HuH-7 (cell line): ENCODE measurements at places on chromosomes 11 and 22.
A peak's percentile ranks its signal among the peaks of the same experiment; 100 is the strongest.

DNA sequence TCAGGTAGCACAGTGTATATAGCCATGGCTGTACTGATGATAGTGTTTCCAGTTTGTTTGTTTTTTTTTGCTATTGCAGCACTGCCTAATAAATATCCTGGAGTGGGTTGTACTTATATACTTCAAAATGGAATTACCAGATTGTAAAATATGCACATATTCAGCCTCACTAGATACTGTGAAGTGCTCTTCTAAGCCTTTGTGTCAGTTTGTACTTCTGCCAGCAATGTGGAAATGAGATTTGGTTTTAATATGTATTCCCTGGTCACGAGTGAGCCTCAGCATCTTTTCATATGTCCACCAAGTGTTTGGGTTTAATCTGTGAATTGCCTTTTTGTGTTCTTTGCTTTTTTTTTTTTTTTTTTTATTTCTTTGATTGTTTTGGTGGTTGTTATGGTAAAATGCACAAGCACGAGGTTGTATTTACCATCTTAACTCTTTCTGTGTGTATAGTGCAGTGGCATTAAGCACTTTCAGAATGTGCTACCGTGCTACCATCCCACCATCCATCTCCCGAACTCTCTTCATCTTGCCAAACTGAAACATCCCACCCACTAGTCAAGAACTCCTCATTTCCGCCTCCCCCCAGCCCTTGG is 34.9 kb downstream of the ST3GAL4 start:
- no peak for DNase-seq

DNA sequence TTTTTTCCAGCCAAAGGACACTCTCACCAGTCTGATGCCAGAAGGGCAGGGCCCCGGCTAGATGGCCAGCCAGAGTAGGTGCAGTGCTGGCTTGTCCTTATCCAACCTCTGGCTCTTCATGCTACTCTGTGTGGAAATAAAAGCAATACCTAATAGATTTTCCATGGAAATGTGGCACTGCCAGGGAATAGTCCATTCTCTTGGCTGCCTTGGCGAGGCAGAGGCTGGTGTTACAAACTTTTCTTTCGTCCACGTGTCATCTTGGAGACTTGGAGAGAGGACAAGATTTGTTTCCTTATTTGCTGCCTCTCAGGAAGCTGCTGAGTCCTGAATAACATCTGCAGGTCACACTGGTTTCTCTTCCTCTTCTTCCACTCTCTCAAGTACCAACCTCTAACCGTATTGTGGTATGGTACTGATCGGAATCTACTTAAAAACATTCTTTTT is 17.2 kb upstream of the C1QTNF4 start:
- DNase-seq = no peak

DNA sequence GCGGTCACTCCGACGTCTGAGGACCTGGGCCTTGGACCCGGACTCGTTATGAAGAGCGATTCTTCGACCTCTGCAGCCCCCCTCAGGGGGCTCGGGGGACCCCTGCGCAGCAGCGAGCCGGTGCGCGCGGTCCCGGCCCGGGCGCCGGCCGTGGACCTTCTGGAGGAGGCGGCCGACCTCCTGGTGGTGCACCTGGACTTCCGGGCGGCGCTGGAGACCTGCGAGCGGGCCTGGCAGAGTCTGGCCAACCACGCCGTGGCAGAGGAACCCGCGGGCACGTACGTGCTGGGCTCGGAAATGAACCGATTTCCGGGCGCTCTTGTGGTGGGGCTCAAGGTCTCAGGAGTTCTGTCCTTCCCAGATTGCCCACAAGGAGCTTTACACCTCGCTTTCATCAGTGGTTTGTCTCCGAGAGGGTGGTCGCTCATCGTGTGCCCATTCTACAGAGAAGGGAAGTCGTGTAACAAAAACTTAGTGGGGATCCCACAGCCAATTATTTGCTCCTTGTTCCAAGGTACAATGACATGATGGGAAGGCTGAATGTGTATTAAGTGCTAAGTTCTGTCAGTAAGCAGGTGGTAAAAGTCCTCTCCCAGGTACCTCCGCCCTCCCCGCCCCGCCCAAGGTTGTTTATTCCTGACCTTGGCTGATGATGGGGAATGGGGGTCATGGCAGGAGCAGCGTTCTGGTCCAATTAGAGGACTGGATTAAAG is 695 bp downstream of the PEX26 start:
- DNase-seq = peak; percentile 35

DNA sequence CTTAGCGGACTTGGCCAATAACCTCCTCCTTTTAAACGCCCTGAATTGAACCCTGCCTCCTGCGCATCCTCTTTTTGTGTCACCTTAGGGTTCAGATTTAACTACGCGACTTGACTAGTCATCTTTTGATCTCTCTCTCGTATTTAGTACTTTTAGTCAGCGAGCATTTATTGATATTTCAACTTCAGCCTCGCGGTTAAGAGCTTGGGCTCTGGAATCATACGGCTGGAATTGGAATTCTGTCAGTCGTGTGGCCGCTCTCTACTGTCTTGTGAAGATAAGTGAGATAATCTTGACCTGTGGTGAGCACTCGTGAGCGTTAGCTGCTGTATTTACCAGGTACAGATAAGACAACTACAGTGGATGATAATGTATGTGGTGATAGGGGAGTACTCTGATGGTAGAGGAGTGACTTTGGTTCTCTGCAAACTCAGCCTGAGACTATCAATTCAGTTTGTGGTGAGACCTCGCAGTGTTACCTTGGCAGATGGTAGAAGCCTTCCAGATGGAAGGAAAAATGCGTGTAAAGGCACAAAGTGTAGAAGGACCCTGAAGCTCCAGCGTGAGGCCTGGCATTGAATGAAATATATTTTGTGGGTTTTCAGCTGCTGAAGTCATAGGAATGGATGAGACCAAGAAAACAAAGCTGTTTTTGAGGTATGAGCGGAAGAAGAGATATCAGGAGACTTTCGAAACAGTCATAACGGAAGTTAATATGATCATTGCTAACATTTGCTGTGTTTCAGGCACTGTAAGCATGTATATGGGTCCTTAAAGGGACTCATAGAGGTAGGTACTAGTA is 682 bp downstream of the ATM start:
- DNase-seq = no peak

GRCh38 chr11:62431171-62431901 is 12.5 kb downstream of the SCGB1A1 start:
- DNase-seq = no peak

DNA sequence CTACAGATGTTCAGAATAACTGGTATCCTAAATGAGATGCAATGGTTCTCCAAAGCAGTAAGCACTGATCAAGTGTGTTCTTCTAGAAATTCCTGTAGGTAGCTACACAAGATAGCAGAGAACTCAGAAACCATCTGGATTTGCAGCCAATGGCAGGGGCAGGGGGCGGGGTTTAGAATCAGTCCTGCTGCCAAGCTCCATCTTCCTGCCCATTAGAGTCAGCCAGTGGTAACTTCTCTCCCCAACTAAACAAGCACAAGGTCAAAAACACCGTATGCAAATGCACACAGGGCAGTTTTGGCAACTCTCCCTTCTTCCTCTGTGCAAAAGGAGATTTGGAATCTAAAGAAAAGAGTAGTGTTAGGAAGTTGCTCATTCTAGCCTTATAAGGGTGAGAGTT is 237.5 kb upstream of the CCDC90B start:
- no peak for DNase-seq

- DNase-seq = no peak
Observed at GRCh38 chr11:36569095-36569494, 1.3 kb downstream of the RAG1 start.

DNA sequence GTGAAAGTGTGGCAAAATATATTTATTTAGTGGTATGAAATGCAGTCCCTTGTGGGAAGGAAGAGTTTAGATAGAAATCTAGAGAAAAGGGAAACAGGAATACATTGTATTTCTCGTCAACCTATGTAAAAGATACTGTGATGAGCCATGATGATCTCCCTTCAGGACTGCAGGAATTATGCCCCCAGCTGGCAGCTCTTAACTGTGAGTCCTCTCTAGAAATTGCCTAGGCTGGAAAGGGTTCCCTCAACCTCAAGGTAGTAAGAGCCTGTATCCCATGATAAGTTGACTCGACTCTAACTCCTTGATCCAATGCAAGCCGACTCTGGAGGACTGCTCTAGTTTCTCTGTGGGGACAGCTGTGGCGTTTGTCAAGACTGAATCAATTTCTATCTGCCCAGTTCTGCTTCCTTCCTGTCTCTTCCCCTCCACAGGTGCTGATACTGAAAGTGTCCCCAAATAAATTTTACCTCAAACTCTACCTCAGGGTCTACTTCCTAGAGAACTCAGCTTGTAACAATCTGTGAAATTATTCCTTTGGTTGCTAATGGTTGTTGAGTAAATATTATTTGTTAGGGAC is 897.3 kb downstream of the METTL15 start:
- DNase-seq = no peak
